Epithelial cell of esophagus (primary cell): ENCODE measurements at places on chromosomes 7 and 10.
A peak's percentile ranks its signal among the peaks of the same experiment; 100 is the strongest.

DNA sequence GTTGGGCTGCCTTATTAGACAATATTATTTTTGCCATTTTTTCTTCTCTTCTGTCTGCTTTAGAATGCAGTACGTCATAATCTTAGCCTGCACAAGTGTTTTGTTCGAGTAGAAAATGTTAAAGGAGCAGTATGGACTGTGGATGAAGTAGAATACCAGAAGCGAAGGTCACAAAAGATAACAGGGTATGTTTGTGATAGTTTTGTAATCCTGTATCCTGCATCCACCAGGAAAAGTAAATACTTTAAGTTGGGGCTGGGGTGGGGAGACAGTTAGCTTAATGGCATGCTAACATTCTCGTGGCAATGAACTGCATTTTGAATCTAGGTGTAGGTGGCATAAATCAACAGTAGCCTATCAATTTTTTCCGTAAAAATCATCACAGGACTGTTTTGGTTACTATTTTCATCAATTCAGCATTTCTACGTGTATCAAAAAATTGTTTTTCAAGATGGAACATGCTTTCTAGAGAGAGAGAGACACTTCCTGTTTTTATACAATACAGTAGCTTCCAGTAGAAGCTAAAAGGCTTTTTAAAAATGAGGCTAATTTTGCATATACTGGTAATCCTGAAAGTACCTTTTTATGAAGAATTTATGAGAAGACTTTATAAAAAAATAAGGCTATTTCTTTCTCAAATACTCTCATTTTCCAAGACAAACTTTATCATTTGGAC is 247.5 kb downstream of the FOXP2 start:
- no peak for DNase-seq

- no peak for DNase-seq
Observed at GRCh38 chr10:120943542-120943941, 92.4 kb downstream of the WDR11 start.

GRCh38 chr7:84669177-84669732 is 474.7 kb upstream of the SEMA3A start:
- DNase-seq: no peak

GRCh38 chr10:93026072-93026471 is 34.5 kb upstream of the CYP26C1 start:
- peak; percentile 7 for DNase-seq

DNA sequence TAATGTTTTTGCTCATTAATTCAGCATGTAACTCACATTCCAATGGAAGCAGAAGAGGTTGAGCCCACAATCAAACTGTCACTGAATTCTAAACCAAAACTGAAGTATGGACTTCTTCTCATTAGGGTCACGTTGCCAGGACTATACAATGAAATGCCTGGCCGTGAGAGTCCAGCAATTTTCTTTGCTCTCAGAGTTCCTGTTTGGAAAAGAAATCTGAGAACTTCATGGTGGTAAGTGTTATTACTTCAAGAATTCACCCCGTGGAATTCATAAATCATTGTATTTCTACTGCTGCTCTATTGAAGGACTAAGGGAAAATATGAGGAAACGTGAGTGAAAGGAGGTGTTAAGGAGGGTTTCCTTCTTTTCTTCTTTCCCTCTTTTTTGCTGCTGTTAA is 441.8 kb upstream of the AKR1E2 start:
- no peak for DNase-seq

DNA sequence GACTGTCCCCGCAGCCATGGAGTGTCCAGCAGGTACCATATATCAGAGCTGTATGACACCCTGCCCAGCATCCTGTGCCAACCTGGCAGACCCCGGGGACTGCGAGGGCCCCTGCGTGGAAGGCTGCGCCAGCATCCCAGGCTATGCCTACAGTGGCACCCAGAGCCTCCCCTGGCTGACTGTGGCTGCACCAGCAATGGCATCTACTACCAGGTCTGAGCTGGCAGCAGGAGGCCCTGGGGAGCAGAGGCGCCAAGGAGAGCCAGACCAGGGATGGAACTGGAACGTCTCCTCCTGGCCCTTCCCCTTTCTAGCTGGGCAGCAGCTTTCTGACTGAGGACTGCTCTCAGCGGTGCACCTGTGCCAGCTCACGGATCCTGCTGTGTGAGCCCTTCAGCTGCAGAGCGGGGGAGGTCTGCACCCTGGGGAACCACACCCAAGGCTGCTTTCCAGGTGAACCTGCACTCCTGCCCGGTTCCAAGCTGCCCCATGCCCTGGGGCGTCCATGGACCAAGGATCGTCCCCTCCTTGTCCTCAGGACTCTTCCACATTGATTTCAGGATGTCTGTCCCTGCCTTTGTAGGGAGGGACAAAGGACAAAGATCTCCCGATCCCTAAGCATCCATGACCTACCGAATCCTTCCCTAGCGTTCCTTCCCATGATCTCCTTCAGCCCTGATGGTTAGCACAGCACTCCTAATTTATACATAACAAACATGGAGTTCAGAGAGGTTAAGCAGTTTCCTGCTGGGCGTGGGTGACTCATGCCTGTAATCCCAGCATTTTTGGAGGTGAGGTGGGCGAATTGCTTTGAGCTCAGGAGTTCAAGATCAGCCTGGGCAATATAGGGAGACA is 33.3 kb downstream of the EPHB4 start:
- peak; percentile 34 for DNase-seq

GRCh38 chr7:122311734-122312450 is 7.3 kb upstream of the FEZF1 start:
- no peak for DNase-seq

GRCh38 chr7:74230446-74231231 is 20.8 kb downstream of the LAT2 start:
- DNase-seq: no peak

GRCh38 chr7:1123715-1124114 is 35.8 kb downstream of the GPER1 start:
- peak; percentile 16 for DNase-seq

- no peak for DNase-seq
Observed at GRCh38 chr10:132232023-132232951, 45.5 kb downstream of the DPYSL4 start.

GRCh38 chr10:24360282-24361127 is 151.6 kb downstream of the KIAA1217 start:
- DNase-seq: peak; percentile 79

GRCh38 chr10:112052166-112052565 is 131.4 kb downstream of the GPAM start:
- no peak for DNase-seq

DNA sequence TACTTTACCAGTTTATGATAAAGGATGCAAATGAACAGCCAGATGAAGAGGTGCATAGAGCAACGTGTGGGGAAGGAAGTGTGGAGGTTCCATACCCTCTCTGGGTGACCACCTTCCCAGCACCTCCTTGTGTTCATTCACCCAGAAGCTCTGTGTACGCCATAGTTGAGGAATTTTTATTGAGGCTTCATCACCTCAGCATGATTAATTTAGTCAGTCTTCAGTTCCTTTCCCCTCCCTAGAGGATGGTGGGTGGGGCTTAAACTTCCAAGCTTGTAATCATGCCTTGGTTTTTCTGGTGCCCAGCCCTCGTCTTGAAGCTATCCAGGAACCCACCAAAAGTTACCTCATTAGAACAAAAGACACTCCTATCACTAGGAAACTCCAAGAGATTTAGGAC is 162.7 kb downstream of the PLCE1 start:
- no peak for DNase-seq

GRCh38 chr10:78952686-78953085 is 116.1 kb upstream of the ZMIZ1 start:
- no peak for DNase-seq

DNA sequence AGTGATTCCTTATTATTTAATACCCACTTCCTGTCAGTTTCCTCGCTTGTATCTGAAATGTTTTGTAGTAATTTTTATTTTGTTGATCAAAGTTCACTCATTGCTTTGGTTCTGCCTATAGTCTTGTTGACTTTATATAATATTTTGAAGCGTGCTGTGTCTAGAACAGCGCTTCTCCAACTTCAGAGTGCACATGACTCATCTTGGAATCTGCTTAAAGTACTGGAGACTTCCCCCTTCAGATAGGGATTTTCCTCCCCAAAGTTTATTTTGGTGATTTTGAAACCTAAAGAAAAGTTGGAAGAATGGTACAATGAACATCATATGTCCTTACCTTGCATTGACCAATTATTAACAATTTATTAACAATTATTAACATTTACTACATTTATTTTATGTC is 5.8 kb downstream of the COMTD1 start:
- peak; percentile 35 for DNase-seq

- no peak for DNase-seq
Observed at GRCh38 chr7:149494738-149495368, 2.8 kb downstream of the ZNF746 start.

- DNase-seq: no peak
Observed at GRCh38 chr10:110010486-110011378, 2.9 kb downstream of the ADD3 start.

- peak; percentile 64 for DNase-seq
Observed at GRCh38 chr7:27115221-27116026, 12.9 kb upstream of the HOXA2 start.

DNA sequence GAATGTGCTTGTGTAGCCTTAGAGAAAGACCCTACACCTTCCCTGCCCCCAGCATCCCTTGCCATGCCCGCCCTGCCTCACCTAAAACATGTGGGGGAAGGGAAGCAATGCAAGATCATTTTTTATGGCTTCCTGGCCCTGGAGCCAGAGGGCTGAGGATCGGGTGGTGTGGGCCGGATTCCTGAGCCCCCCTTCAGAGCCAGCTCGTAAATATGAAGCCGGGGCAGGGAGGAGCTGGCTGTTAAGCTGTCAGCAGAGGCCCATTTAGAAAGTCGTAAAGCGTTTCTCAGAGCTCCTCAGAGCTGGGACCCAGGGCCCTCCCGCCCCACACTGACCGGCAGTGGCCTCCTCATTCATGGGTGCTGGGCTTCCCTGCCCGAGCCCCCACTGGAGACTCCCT is 23.9 kb downstream of the UNC5B start:
- no peak for DNase-seq

GRCh38 chr10:73855413-73855812 is 18.9 kb downstream of the CAMK2G start:
- DNase-seq: no peak

GRCh38 chr7:85167636-85168035 is 19.2 kb downstream of the SEMA3D start:
- DNase-seq: no peak

DNA sequence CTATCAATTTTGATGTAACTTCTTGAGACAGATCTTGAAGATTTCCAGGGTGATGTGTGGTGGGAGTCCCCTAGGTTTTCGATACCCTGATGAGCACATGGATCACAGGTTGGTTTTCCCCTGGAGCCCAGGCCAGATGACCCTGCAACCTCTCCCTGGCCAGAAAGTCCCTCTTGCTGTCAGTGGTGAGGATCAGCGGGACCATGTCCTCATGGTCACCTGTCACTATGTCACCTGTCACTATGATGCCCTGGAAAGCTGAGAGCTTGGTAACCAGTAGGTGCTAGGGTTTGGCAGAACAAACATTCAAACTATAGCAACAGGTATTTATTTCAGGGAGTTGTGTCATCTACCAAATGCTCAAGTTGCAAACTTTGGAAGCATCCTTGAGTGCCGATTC is 197.9 kb downstream of the ARHGAP12 start:
- DNase-seq: no peak

- no peak for DNase-seq
Observed at GRCh38 chr7:39670934-39671333, 47.6 kb downstream of the RALA start.

DNA sequence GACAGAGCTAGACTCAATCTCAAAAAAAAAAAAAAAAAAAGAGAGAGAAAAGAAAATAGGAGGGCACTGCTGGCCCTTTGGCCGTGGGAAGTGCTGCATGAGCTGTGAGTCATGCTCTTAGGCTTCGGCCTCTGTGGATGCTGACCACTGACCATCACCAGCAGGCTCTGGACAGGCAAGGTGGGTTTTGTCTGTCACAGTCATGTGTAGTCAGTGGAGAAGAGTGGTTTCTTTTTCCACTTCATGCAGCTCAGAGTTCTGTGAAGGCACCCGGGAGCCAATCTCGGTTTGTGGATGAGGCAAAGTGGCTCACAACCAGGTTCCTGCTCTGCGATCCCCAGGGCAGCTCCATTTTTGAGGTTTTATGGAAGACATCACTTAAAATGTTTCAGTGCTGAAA is 58.1 kb downstream of the PRTFDC1 start:
- DNase-seq: no peak

DNA sequence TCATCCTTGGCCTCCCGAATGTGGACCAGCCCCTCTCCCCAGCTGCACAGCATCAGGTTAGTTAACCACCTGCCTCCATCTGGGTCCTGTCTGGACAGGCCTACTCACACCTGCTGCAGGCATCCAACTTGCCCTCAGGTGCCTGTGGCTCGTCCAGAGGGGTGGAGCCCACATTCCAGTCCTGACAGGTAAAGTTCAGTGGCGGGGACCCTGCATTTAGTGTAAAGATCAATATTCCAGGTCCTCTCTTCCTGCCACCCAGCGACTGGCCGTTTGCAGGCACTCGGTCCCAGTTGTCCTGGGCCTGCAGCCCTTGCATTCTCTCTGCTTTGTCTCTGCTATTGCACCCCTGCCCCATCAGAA is 15.0 kb downstream of the HTRA1 start:
- peak; percentile 88 for DNase-seq

- DNase-seq: peak; percentile 86
Observed at GRCh38 chr7:93115796-93116195, 2.0 kb downstream of the SAMD9 start.

DNA sequence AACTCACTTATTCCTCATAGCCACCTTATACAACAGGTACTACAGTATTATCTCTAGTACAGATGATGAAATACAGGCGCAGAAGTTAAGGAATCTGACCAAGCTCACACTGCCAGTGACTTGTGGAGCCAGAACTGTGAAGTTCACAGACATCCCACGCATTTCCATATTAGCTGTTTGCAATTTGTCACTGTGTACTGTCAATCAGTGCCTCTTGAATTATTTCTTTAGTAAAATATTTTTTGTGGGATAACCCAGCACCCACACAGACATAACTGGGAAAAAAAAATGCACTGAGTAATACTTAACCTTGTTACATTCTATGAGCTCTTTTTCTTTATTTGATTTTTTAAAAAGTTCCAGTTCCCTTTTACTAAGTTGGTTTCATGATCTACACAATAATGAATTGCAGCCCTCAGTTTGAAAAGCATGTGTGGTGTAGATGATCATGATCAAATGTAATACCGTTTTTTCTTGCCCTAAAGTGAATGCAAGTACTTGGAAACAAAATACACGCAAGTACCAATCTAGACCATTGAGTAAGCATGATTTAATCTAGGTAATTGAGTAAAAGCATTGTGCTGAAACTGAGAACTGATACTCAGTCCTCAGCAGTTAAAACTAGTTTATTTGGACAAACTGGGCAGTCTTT is 14.1 kb downstream of the CUL1 start:
- peak; percentile 38 for DNase-seq

- DNase-seq: peak; percentile 9
Observed at GRCh38 chr7:68038621-68039314, 1042.1 kb downstream of the TYW1 start.

DNA sequence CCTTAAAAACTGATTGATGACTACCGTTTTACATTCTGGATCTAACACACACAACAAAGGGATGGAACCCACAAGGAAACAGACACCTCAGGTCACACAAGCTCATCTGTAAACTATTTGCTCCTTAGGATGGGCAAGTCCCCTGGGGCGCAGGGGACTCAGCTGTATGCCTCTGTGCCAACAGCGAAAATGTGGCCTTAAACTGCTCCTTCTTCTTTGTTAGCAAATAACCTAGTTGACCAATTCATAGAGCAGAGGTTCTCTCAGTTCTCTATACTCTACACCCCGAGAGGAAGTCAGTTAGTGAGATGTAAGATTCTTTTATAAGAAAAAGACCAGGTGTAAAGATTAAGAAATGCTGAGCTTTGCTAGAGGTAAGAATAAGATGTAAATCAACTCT is 181.9 kb upstream of the PRSS58 start:
- no peak for DNase-seq
